ENCODE measurements at places on chromosomes 12 and 14.
A peak's percentile ranks its signal among the peaks of the same experiment; 100 is the strongest.

DNA sequence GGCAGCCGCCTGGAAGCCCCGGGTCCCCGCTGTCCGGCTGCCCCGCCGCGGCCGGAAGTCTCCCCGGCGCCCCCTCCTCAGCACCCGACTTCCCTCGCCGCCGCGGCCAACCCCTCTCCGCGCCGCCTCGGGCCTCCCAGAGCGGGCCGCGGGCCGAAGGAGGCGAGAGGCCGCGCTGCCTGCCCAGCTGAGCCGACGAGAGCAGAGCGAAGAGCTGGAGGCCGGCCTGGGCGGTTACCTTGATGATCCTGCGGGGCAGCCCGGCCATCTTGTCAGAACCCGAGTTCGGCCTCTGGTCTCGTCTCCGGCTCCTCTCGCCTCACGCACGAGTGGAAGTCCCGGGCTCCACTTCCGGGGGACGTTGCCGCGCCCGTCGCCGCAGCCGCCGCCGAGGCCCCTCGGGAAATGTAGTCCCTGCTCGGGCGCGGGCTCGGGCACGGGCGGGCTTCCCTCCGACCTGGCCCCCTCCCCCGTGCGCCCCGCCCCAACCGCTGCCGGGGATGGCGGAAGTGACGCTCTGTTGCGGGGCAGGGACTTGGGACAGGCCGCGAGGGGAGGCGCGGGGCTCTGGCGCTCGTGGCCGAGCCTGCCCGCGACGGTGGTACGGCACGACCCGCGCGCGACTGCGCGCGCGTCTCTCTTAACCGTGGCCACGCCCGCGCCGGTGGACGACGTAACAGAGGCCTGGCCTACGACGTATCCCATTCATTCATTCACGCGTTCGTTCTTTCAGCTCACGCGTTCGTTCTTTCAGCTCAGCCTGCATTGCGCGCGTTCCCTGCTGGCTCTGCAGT is at the start of gene UBE2N:
Gene UBE2N (minus strand): TSS at position 331 of the 794 bp plus-strand sequence. CDS start 63 bp downstream, at position 268.
- DNase-seq = peak; percentile 98

DNA sequence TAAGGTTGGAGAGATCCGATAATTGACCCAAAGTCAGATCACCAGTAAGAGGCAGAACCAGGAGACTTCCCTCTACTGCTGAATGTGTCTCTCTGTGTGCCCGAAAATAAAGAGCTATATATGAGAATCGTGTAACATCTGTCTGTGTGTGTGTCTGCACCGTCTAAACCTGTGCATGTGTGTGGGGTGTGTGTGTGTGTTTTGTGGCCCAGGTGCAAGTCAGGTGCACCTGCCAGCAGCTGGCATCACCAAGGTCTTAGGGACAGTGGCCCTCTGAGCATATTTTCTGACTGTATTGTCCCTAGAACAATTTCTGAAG is 24.7 kb upstream of the KRT78 start:
- no peak for DNase-seq

GRCh38 chr14:23443411-23443812 is 8.0 kb upstream of the MYH7 start:
- DNase-seq = no peak

- no peak for DNase-seq
These were observed 34.0 kb upstream of the ETV6 start for GRCh38 chr12:11615481-11615880.

- DNase-seq = no peak
These were observed 329.6 kb downstream of the ADGRD1 start for GRCh38 chr12:131283191-131283861.

GRCh38 chr14:64727551-64728071 is 23.4 kb downstream of the PLEKHG3 start:
- DNase-seq = no peak

DNA sequence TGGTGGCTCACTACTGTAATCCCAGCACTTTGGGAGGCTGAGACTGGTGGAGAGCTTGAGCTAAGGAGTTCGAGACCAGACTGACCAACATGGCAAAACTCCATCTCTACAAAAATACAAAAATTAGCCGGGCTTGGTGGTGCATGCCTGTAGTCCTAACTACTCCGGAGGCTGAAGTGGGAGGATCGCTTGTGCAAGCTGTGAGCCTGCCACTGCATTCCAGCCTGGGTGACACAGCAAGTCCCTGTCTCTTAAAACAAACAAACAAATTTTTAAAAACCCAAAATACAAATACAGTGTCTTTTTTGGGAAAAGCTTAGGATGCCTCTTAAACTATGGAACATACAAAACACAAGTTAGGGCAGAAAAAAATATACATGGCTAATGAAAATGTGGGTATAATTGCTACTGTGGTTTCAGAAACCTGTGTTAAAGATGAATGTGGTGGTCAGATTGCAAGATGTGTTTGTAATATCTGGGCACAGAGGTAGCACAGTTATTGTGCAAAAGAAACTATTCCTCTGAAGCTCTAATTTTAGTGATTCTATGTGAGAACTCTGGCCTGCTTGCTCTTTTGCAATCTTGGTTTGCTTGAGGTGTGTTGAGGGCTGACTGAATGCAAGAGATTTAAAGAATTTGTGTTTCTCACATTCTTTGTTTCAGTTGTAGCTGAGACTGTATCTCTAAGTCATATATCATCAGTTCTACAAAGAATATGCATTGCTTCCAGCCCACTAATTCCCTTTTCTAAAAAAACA is 3.9 kb upstream of the HSPA2 start:
- DNase-seq = no peak

GRCh38 chr12:61808856-61809255 is 451.3 kb upstream of the USP15 start:
- no peak for DNase-seq

DNA sequence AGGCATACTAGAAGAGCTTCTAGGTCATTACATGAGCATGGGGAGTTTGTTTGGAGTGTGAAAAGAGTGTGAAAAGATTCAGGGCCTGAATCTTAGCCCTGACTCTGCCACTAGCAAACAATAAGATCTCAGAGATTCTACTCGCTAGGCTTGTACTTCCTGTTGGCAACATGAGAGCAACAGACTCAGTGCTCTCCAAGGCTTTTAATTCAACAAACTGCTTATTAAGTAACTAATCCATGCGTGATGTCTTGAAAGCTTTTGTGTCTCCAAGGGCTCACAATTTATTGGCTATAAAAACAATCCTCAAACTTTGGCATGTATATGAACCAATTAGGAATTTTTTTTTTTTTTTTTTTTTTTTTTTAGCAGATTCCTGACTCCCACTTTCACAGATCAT is 105.1 kb downstream of the STXBP6 start:
- no peak for DNase-seq

DNA sequence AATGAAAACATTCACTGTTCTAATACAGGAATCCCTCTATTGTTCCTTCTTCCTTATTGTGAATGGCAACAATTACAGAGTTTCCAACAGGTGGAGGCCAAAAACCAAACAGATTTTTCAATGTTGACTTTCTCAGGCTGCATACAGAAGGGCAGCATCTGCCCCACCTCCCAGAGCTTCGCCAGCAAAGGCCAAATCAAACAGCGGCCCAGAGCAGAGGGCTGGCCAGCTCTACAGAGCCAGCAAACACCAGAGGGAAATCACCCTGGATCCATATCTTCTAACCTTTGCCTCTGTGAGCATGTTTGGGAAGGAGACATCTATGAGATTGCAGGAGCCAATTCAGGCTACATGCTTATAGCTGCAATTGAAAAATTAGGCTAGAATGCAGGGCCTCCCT is 4.4 kb upstream of the CRACR2A start:
- no peak for DNase-seq

DNA sequence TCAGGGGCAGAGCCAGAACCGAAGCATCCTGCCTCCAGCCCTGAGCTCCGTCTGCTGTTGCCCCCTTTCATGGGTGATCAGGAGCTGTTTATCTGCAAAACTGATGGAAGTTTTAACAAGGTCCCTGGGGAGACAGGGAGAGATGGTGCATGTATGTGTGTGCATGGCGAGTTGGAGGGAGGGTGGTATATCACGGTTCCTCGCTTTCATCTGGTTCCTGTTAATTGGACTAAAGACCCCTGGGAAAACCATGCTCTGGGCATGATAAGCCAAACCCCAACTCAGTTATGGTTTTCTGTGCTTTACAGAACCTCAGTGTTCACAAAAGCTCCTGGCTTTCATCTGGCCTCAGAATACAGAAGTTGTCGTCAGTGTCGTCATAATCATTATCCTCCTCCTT is 133.6 kb downstream of the KSR2 start:
- DNase-seq = no peak

DNA sequence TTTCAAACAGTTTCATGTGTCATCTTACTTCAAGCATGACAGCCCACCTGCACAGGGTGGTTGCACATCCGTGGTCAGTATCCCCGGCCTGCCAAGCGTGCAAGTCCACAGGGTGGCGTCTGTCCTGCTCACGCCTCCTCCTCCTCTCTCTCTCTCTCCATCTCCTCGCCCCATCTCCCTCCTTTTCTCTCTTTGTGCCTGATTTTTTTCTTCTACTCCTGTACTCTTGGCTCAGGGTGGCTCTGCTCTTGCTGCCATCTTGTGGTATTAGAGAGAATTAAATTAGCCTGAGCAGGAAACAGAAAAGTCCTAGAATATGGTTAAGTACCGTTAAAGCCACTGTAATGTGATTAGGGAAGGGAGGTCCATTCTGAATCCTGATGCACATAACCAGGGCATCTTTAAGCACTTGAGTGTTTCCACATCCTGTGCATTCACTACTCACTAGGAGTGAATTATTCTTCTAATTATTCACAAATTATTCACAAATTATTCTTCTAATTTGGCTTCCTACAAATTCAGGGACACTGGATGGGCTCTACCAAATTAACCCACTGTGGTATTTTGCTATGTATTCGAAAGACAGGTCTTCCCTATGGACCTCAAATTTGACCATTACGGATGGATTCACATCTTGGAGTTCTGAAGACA is 25.5 kb upstream of the DTX1 start:
- DNase-seq = peak; percentile 38

DNA sequence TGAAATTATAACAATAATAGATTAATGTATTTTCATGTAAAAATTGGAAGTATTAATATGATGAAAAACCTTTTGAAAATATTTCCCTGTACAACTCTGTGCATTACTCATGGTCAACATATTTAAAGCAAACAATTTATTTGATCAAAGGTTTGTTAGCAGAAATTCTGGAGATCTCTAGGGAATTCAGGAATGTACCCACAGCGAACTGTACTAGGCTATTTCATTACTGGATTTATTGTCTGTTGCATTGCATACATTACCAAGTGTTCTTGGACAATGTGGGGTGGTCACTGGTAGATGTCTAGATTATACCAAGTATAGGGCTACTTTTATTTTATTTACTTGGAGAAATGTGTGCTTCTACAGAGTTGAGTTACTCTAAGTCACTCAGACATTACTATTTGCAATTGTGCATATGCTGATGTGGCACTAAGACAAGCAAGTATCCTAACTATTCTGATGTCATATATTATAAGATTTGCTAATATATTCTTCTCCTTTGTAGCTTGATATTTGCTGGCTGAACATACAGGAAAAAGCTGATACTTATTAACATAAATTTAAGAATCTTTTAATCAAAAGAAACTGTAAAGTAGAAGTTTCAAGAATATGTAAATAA is 323.3 kb downstream of the CCER1 start:
- no peak for DNase-seq

DNA sequence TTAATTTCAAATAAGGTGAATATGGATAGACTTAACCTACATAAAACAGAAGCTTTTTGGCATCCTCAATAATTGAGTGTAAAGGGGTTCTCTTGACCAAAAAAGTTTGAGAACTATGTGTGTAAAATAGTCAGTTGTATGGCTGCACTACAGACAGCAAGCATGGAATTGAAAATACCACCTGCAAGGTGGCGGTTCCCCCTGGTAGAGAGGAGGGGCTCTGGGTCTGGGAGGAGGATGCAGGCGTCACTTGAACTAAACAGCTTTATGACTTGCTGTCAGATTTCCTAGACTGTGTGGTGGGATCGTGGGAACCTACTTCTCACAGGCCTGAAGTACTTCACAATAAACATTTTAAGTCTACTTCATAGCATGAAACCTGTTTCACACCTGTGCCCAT is 6.3 kb downstream of the EVL start:
- no peak for DNase-seq

DNA sequence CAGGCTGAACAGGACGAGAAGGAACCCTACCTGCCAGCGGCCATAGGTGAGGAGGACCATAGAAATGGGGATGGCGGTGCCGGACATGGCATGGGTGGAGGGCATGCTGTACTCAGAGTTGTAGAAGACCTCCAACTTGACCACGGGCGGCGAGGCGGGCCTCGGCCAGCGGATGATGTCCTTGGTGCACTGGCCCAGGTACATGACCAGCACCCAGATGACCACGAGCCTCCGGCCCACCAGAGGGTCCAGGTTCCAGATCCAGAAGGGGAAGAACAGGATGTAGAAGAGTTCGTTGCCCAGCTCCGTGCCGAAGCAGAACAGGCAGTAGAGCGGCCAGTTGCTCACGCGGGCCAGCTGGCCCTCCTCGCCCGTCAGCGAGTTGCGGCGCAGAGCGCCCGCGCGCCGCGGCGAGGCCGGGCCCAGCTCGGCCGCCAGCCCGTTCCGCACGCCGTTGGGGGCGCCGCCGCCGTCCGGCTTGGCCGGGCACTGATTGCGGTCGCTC is 582 bp downstream of the SGPP1 start:
- peak; percentile 32 for DNase-seq

GRCh38 chr14:75736845-75737485 is 75.9 kb downstream of the TTLL5 start:
- no peak for DNase-seq

DNA sequence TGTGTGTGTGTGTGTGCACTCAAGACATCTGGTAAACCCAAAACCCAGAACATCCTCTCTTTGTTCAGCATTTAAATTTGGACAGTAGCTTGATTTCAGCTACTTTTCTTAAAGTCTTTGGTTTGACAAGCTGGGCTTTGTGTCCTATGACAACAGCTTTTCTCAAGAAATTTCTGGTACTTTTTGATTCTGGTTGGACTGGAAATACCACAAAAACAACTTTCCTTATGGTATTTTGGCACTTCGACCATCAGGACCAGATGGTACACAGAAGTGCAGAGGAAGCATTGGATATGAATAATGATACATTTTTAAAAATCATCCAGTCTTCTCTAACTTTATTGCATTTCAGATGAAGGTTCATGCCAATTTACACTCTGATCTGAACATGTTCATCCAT is 286.6 kb upstream of the FLRT2 start:
- no peak for DNase-seq

DNA sequence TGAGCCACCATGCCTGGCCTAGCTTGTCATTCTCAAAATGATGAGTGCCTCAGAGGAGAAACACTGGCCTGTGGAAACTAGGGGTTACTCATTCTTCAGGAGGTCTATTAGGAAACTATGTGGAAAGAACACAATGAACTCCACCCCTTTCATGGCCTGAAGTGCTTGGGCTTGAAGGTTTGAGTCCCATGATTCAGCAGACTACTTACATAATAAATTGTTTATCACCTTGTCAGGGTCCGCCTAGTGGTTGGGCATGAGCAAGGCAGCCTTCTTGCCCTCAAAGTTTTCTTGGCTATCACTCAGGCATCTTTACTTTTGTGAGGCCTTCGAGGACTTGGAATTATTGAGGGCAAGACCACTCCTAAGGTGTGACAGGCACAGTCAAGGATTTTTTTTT is 251.2 kb downstream of the ACSS3 start:
- DNase-seq = no peak
